ENCODE measurements at places on chromosomes 1 and 21.

GRCh38 chr1:40606978-40607377 is 58.5 kb downstream of the RIMS3 start:
- no peak for DNase-seq

GRCh38 chr1:223815020-223815853 is 30.5 kb downstream of the TP53BP2 start:
- no peak for DNase-seq

DNA sequence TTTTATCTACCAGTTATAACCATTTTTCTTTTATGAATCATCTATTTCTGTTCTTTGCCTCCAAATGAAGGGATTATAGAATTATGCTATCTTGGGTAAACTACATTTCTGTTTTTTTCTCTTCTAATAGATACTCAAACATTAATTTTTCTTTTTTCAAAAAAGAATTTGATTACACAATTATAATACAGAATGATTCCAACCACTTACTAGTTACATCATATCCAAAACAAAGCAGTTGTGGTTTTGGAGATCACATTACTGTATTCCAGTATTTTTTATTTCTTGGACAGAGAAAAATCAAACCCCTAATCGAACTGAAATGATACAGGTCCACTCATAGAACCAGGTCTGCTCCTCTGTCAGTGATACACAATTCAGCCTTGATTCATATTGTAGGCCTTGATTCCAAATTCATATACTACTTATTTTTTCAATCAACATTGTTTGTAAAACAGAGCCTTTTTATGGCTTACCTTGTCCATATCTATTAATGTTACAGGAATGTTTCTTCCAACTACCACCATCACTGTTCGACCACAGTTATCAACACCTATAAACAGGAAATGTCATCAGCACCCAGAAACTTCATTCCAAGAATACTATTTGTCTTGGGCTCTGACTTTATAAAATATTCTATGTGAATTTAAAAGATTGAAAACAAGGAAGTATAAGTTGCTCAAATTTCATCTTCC is 43.2 kb downstream of the GDAP2 start:
- no peak for DNase-seq

GRCh38 chr1:223189903-223190724 is 47.1 kb upstream of the TLR5 start:
- peak; percentile 48 for DNase-seq

GRCh38 chr1:15501208-15502032 is 22.6 kb downstream of the CASP9 start:
- DNase-seq, result peak; percentile 36

DNA sequence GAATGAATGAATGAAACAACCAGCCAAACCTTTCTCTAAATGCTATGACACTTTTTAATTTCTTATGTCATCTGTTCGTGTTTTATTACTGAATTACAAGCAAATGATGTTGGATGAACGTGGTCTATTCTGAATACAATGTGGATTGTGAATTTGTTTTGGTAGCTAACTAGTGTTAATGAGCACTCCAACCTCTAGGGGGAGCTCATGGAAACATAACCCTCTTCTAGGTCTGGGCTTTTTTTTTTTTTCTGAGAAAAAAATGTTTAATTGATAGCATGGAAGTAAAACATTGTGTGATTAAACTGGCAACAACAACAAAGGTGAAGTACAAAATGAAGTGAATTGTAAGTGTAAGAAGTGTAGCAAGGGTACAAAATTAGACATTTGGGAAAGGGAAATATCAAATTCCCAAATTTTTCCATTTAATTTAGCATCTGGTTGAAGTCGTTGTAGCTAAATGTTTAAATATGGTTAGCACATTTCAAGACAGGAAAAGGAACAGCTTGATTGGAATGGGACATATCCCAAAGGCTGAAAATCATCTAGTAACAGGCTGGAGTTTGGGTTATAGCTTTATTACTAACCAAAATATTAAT is 42.6 kb upstream of the PTGS2 start:
- DNase-seq, result no peak

DNA sequence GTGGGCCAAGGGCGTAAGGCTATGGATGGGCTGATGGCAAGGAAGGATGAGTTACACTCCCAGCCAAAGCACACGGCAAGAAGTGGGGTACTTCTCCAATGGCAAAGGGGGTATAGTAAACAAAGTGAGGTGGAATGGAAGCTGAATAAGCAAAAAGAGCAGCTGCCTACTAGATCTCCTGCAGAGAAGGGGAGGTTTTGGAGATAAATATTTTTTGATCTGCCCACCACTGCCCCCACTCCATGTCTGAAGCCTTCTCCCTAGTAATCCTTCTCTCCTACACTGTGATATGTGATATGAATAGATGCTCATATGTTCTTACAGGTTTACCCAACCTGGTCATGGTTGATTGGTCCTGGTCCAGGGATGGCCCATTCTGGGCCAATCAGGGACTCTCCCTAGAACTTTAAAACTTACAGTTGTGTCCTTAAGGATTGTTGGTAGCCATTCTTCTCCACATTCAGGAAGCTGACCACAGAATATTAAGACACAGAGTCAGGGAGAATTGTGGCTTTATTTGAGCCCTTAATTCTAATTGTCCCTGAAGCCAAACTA is 436.8 kb downstream of the OMA1 start:
- no peak for DNase-seq

DNA sequence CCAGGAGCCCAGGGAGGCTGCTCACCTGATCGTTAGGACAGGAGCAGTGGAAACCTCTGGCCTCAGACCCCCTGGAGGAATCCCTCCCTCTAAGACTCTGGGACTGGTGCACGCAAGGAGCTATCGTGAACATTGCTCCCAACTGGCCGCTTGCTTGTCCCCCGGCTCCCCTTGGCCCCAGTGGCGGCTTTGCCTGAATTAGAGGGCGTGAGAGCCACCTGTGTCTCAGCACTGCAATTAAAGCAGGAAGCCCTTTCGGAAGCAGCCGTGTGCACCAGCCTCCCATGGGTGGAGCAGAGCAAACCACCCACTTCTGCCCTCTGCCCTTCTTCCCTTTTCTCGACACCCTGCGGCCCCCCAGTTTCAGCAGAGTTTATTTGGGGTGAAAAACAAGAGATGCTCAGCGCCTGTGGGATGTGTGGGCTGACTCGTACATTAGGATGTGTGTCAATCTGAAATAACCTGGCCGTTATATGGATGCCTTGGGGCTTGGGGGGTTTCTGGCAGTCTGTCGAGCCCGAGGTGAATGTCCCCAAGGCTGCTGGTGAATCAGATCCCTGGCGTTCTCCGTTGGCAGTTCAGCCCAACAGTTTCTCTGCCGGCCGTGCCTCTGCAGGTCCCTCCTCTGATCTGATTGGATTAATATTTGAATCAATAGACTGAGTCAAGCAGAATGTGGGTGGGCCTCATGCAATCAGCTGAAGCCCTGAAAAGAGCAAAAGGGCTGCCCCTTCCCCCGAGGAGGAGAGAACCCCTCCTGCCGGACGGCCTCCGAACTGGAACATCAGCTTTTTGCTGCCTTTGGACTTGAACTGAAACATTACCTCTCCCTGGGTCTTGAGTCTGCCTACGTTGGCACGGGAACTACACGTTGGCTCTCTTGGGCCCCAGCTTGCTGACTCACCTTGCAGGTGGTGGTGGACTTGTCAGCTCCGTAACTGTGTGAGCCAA is 7.3 kb upstream of the UMODL1 start:
- peak; percentile 15 for DNase-seq

DNA sequence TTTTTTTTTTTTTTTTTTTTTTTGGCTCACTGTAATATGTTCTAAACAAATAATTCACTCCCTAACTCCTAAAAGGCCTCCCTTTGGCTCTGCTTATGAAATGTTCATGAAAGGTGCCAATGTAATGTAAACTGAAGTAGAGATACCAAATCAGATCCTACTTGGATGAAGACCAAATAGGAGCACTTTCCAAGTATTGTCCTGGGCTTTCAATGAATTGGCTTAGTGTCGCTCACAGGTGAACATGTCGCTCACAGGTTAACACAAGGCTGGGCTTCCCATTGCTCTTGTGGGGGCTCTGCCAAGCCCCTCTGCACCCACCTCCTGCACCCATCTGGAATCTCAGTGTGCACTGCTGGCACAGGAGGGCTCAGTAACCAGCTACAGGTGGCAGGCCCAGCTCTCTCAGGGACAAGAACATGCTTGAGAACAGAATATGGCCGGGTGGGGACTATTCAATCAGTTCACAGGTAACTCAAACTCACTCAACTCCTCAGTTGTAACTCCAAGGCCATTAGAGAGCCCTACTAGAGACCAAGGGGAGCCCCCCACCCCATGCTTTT is 10.6 kb upstream of the CD58 start:
- no peak for DNase-seq

- DNase-seq, result no peak
Observed at GRCh38 chr1:224067621-224068457, 46.1 kb upstream of the FBXO28 start.

GRCh38 chr1:236168716-236169429 is 26.5 kb downstream of the GPR137B start:
- DNase-seq, result no peak

GRCh38 chr1:188061881-188062280 is 1233.1 kb downstream of the PLA2G4A start:
- DNase-seq, result no peak

GRCh38 chr1:110050602-110051261 is 16.3 kb downstream of the STRIP1 start:
- no peak for DNase-seq

DNA sequence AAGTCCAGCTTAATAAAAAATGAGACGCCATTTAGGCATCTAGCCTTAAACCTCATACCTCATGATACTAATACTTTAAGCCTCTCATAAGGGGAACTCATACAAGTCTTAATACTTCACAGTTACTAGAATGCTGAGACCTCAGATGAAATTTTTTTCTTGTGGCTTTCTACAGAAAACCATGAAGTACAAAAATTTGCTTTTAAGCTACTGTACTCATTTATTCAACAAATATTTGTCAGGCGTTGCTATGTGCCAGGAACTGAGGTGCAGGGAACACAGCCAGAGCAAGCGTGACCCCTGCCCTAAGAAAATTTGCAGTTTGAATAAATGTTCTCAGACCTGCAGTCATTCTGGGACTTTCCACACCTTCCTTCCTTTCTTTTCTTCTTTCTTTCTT is 150.6 kb downstream of the MRPL39 start:
- DNase-seq, result peak; percentile 24

DNA sequence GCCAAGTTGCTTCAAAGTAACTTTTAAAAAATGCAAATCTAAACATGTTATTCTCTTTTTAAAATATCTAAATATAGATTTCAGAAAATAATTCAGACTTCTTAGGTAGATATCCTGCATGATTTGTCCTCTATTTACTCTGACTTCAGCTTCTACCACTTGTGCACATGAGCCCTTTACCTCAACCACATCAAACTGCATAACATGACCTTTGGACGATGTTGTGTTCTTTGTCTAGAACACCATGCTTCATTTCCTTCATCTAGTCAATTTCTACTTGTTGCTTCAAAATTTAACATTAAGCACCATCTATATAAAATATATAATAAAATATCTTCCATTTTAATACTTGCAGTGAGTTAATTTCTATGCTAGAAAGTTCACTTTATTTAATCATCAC is 96.9 kb downstream of the PLPP3 start:
- no peak for DNase-seq

GRCh38 chr1:101105877-101106276 is 80.3 kb upstream of the DPH5 start:
- DNase-seq, result no peak

GRCh38 chr1:246219508-246220030 is 287.5 kb downstream of the SMYD3 start:
- no peak for DNase-seq

DNA sequence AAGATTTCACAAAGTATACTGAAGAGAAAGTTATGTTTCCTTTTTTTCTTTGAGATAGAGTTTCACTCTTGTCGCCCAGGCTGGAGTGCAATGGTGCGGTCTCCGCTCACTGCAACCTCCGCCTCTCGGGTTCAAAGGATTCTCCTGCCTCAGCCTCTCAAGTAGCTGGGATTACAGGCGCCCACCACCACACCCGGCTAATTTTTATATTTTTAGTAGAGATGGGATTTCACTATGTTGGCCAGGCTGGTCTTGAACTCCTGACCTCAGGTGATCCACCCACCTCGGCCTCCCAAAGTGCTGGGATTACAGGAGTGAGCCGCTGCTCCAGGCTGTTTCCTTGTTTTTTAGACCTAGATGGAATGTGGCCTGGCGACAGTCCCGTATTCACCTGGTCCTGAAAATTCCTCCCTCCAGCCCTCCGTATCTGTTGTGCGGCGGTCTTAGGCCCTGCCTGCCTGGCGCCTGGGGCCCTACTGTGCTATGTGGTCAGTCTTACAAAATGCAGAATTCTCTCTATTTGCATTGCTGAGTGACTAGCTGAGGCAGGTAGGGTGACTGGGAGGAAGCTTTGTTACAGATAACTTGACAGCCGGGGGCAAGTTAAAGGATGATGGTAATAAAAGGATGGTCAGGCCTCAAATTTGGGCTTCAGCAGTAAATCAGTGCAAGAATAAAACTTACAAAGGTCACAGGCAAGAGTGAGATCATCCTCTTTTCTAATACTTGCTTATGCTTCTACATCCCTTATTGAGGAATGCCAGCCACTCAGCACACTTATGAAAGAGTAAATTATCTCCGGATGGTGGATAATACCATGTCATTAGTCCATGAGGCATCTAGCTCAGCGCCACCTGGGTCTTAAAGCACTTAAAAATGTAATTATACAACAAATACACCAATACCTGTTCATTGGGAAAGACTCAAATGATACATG is 30.3 kb downstream of the PARK7 start:
- DNase-seq, result no peak

DNA sequence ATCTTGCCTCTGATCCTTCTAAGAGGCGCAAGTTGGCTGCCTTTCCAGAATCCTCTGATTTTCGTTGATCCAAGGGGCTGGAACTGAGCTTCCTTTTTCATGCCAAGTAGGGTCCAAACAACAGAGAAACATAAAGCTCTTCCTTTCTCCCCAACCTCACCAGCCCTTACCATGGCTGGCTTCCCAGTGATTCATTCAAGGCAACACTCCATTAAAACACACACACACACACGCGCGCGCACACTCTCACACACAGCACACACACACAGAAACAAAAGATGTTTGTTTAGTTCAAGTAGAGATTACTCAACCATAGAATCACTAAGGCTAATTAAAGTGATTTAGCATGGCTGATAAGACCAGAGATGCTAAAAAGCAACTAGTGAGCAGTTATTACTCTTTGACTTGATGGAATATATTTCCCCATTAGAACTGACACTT is 13.0 kb upstream of the GUCA2A start:
- DNase-seq, result no peak

- DNase-seq, result no peak
Observed at GRCh38 chr1:200982071-200982945, 41.2 kb downstream of the KIF21B start.

All from stimulated activated CD8-positive, alpha-beta memory T cell treated with anti-CD3 and anti-CD28 coated beads, Interleukin-4, amount 100 ng/mL, for 24 hours (primary cell).